ENCODE measurements at places on chromosomes 5 and 9.

- no peak for DNase-seq
These were observed 40.8 kb upstream of the LARP1 start for GRCh38 chr5:154714266-154714986.

DNA sequence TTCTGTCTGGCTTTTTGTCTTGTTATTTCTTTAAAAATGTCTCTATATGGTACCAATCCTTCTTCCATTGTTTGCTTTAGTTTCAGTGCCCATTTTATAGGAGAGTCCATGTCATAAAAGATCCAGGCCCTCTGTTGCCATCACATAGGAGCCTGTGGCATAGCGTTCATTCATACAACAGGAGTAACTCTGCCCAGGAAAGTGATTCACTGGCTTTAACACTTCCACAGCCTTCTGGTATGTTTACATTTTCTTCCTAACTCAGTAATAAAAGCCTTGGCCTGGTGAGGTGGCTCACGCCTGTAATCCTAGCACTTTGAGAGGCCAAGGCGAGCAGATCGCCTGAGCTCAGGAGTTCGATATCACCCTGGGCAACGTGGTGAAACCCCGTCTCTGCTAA, 519.3 kb upstream of the PTGER4 start:
- DNase-seq, result no peak

DNA sequence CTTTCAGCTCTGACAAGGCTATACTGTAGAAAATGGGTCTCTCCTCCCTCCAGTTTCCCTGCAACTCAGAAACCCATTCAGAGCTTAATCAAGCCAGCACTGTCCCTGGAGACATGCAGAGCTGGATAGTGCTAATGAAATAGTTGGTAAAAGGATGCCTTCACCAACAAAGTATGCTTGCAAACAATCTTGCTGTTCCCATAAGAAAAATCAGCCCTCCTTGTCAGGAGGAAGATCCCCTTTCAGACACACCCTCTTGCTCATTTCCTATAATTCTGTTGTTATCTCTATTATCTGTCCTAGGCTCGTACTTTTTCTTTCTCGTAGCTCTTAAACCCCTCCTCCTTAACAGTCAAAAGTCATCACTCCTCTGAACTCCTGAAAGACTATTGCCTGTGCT, 9.9 kb upstream of the OSMR start:
- DNase-seq, result no peak

DNA sequence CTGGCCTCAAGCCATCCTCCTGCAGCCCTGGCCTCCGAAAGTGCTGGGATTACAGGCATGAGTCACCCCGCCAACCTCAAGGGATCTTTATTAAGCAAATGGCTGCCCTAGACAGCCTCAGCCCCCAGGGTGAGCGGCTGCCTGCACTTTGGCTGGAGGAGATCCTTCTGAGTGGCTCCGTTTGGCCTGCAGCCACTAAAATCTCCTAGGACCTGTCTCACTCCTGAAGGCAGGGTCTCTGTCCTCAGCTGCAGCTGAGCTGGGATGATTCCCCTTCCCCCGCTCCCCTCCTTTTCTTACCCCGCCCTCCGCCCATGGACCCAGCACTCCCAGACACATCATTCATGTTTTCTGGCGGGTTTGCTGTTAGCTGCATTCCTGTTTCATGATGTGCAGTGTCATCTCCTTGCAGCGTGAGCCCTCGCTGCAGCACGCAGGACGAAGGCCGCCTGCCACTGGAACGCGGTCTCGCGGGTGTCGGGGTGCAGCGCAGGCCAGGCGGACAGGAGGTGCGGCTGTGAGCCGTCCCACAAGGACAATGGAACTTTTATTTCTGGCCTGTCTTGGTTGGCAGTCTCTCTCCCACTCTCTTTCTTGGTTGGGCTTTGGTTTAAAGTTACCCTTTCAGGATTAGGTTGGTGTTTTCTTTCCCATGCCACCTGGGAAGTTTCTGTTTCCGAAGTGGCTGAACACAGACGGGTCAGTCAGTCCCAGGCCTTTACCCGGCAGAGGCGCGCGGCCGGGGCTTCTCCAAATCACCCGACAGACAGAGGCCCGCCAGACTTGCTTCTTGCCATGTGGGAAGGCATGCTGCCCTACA, 137.1 kb downstream of the FOXD1 start:
- no peak for DNase-seq

DNA sequence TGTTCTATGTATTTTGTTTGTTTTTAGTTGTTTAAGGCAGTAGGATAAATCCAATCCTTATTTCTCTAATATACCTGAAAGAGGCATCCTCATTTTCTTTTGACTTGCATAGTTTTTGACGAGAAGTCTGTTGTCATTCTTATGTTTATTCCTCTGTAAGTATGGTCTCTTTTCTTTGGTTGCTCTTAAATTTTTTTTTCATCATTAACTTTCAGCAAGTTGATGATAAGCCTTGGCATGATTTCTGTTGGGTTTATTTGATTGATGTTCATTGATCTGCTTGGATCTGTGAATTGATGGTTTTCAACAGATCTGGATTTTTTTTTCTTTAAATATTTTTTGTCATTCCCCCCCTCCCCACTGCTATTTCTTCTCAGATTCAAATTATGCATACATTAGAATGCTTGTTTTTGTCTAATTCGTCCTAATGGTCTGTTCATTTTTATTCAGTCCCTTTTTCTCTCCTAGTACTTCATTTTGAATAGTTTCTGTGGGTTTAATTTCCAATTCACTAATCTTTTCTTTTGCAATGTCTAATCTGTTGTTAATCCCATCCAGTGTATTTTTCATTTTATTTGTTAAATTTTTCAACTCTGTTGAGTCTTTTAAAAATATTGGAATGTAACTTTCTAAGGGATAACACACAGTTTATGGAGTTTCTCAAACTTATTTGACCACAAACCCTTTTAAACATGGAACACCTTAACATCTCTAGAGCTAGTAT, 495.9 kb downstream of the CSNK1G3 start:
- no peak for DNase-seq

DNA sequence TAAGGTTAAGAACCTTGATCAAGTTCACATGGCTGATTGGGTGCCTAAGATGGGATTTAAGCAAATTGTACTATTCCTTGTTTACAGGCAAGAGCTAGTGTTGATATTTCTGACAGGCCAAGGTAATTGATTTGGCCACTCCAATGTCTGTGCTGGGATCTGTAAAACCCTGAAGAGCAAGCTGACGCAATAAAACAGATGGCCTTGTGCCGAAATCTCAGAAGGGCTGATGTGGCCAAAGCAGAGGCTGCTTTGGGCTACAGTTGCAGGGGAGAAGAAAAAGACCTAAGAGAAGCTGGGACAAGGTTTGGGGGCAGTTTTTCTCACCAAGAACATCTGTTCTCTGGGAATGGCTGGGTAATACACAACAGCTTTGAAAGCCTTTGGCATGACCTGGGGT, 463.2 kb upstream of the ZNF608 start:
- no peak for DNase-seq

GRCh38 chr9:133954862-133955529, 37.1 kb downstream of the VAV2 start:
- DNase-seq, result no peak

GRCh38 chr5:175753536-175754402, 95.9 kb downstream of the HRH2 start:
- DNase-seq, result no peak
